Stimulated activated CD4-positive, alpha-beta T cell treated with anti-CD3 and anti-CD28 coated beads, Interleukin-12 subunit alpha, Interleukin-12 subunit beta, amount 100 ng/mL, for 48 hours (primary cell): ENCODE measurements at places on chromosomes 5 and 9.
A peak's percentile ranks its signal among the peaks of the same experiment; 100 is the strongest.

GRCh38 chr5:154712518-154713437 is 42.4 kb upstream of the LARP1 start:
- DNase-seq = no peak

GRCh38 chr9:137382444-137383080 is 40.4 kb downstream of the EXD3 start:
- DNase-seq = no peak

DNA sequence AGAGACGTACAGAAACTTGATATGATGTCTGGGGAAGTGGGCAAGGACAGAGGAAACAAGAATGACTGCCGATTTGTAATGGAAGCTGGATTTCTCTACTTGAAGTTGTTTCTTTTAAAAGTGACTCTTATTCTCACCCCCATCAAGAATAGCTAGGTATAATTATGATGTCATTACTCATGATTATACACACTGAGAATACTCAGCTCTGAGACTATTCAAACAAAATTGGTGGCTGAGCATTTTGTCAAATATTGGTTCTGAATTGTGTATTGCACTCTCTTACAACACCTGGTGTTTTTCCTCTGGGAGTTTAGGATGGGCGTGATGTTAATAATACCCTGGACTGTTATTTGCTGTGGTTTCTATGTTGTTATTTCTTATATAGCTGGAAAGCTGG is 46.3 kb downstream of the MAST4 start:
- DNase-seq = no peak

- no peak for DNase-seq
These were observed 2.4 kb downstream of the WNK2 start for GRCh38 chr9:93186215-93186945.

DNA sequence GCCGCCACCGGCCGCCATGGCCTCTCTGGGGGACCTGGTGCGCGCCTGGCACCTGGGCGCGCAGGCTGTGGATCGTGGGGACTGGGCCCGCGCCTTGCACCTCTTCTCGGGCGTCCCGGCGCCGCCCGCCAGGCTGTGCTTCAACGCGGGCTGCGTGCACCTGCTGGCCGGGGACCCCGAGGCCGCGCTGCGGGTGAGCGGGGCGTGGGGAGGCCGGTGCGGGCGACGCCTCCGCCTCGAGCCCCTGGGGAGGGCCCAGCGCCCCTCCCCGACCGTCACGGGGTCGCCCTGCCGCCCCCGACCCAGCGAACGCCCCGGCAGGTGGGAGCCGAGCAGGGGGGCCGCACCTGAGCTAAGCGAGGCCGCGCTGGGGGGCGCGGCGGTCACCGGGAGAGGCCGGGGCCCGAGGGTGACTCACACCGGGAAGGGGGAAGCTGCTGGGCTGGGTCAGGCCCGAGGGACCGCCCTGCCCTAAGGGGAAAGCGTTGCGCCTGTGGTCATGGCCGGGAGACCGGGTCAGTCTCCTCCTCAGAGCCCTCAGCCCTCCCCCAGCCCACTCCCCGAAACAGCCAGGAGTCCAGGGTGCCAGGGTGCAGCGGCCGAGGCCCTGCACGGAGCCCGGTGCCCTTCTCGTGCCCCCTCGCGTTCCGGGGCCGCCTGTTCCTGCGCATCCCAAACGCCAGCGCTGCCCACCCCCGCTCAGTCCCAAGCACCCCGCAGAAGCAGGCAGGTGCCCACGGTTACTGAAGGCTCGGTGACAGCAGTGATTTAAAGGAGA is 510 bp downstream of the NOXA1 start:
- no peak for DNase-seq

DNA sequence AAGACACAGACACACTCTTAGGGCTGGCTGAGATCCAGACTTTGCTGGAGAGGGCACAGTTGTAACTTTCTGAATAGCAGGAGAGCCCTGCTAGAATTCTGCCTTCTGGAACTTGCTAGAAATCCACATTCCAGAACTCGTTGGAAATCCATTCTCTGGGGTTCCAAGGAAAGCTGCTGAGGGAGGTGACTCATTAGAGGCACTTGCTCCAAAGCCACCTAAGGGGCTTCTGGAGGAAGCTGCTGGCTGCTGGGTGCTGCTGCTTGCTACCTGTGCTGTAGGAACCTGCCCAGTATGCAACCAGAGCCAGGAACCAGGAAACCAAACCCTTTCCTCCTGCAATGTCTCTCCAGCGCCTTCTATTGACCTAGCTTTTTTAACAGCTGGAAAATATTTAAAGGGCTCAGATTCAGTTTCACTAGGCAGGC is 4.1 kb upstream of the TLE4 start:
- no peak for DNase-seq

- DNase-seq = no peak
These were observed 286.0 kb upstream of the TUSC1 start for GRCh38 chr9:25964239-25964638.

GRCh38 chr9:134283692-134284265 is 42.5 kb upstream of the RXRA start:
- DNase-seq = no peak

DNA sequence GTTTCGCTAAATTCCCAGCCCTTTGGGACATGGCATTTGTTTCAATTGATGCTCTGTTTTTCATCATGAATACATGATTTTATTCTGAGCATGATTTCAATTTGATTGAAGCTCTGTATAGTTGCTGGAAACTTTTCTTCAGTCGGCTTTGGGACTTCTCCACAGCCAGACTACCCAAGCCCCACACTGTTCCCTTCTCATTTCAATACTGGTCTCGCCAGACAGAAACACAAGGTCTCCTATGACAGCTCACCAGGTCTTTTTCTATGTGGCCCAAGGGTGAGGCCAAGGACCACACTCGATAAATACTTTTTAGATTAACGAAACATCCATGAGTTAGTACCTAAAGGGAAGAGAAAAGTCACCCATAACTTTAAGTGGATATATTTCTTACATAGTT is 132.2 kb downstream of the ARL15 start:
- no peak for DNase-seq

- DNase-seq = no peak
These were observed 26.5 kb downstream of the MRPS27 start for GRCh38 chr5:72293495-72294055.

- DNase-seq = no peak
These were observed 152.7 kb upstream of the SGCD start for GRCh38 chr5:156174225-156174624.

DNA sequence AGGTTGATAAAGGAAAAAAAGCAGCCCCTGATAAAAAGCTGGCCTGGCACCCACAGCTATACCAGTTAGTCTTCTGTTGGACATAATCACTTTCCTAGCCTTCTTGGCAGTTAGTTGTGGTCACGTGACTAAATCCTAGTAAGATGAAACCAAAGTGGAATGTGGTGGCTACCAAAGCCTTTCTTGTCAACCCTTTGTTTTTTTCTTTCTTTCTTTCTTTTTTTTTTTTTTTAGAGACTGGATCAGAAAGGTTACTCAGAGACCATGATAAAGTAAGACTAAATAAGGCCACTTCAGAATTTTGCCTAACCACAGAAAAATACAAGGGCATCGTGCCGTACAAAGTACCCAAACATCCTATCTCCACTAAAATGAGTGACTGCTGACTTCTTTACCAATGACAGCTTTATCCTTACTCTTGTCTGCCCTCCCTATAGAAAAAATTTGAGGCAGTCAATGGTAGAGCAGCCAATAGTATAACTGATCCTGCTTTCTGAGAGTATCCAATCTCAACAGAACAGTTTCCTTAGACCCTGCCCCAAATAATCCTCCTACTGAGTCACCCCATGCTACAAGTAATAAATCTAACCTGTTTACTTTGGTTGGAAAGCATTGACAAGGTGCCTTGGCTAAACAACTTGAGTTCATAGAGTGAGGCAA is 14.2 kb upstream of the KIF27 start:
- no peak for DNase-seq

- no peak for DNase-seq
These were observed 3.4 kb upstream of the CLINT1 start for GRCh38 chr5:157862183-157862851.

DNA sequence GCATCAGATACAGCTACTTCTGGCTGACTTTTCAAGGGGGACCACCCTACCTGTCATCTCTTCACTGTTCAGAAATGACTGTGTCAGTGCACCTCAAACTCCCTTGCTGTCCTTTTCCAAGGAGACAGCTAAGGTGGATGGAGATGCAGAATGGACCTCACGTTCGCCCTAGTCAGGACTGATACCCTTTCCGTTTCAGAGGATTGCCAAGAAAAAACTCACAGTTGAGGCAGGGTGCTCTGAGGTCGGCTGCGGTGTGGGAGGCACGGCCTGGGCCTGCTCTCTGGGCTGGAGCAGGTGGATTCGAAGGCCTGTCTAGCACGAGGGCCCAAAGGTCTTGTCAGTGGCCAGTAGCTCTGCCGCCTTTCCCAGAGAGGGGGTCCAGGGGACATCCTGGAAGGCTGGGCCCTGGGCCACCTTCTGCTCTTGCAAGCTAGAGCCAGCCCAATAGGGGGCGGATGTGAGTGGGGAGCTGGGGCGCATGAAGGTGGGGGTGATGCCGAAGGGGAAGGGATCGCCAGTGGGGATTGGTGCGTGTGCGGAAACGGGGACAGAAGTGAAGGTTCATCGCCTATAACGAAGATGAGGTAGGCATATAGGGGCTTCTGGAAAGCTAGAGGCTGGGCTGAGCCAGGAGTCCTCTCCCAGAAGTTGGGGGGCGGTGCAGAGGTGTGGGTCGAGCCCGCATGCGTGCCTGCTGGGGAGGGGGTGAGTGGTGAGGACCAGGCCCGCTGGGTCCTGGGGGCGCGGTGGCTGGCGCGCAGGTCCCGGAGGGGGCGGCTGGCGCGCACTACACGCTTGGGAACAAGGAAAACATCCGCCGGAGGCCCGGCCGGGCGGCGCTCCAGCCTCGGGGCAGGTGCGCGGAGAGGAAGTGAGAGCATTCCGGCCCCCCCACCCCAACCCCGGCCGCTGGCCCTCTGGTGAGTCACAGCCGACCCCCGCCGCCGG is 2.5 kb upstream of the MSMP start:
- peak; percentile 79 for DNase-seq

GRCh38 chr5:6188976-6189375 is 189.4 kb downstream of the MED10 start:
- no peak for DNase-seq

DNA sequence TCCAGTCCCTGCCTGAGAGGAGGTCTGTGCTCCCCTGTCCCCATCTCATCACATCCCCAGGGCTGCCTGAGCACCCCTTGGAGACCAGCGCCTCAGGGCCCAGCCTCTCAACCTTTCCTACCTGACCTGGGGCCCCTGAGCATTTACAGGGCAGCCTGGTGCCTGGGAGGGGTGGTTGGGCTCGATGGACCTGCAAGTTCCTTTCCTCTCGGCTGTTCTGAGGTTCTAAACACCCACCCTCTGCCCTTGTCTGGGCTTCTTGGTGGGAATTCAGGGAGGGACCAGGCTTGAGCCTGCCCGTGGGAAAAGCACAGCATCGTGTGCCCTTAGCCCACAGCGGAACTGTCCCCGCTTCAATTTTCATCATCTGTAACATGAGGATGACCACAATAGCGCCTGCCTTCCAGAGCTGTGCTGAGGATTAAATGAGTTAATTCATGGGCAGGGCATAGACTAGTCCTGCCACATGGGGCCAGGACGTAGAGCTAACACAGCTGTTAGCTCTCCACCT is 91.0 kb upstream of the SH3PXD2B start:
- no peak for DNase-seq

DNA sequence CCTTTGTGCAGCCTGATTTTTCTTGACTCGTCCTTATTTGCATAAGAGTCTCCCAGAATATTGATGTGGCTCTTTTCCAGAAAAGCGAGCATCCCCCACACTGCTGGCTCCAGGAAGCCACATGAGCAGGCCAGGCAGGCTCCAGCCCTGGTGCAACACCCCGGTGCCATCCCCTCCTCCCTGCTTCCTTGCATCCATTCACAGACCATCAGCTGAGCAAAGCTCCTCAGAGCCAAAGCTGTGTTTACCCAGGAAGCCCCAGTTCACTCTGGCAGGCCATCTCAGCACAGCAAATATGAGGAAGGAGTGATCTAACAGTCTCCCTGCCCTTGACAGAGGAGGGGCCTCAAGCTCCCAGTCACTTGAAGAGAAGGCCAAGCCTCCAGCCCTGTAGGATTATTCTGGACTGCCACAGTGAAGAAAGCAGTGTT is 34.4 kb downstream of the INSYN2B start:
- no peak for DNase-seq

- DNase-seq = no peak
These were observed 11.9 kb upstream of the AQP7 start for GRCh38 chr9:33414268-33414667.

- no peak for DNase-seq
These were observed 5.7 kb downstream of the GFM2 start for GRCh38 chr5:74761241-74761640.

DNA sequence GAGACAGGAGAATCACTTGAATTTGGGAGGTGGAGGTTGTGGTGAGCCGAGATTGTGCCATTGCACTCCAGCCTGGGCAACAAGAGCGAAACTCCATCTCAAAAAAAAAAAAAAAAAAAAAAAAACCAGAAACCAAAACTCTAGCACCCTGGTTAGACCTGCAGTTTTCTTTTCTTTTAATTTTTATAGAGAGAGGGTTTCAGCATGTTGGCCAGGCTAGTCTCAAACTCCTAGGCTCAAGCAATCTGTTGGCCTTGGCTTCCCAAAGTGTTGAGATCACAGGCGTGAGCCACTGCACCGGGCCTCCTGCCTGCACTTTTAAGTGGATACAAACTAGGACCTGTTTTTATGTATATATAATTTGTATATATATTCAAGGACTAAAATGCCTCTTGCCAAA is 12.9 kb upstream of the MTMR12 start:
- DNase-seq = no peak

- DNase-seq = no peak
These were observed 49.0 kb upstream of the LMX1B start for GRCh38 chr9:126564716-126565115.

DNA sequence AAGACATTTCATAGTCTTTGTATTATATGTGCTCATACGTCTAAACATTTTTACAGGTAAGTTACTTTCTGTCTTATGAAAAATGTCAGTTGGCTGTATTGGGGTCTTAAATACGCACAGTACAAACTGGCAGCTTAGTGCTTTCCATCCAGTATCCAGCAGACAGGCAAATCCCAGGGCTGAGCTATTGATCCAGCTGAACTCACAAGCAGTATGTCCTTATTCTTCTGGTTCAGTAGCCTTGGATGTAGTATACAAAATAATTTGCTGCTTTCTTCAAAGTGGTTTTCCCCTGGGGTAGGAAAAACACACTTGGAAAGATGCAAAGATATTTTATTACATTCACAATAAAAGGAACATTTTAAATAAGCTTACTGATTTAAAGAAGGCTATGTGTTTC is 617.2 kb downstream of the NR2F1-AS1 start:
- DNase-seq = no peak

DNA sequence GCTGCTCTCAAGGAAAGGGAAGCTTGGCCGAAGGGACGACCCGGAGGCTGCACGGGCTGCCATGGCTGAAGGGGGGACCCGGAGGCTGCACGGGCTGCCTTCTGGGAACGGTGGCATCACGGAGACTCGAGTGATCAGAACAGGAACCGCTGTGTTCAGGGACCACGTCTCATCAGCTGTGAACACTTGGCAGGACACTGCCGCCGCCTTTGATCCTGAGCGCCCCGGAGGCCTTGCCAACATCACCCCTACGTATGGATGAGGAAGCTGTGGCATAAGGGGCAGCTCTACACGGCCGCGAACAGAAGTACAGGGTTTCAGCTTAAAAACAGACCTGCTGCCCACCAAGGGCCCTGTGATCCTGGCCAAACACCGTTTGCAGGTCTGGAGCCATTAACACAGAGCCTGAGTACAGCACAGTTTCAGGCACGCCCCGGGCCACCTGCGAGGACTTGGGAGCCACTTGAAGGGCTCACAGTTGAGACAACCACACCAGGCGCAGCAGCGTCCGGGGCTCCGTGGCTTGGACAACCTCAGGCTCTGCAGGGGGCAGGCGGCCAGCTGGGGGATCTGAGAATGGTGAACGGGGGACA is 23.9 kb upstream of the TERT start:
- DNase-seq = no peak

- no peak for DNase-seq
These were observed 8.0 kb downstream of the KLF9 start for GRCh38 chr9:70406434-70406862.
